ENCODE measurements at places on chromosomes 1 and 21. TPM values are rescaled to one million over a fixed set of nuclear protein-coding genes. Genes with fewer than 3 reads are reported as not detected.

TMEM125 gene
- total RNA-seq, result not detected

FNDC5 gene
- total RNA-seq, result 0.37 TPM

TP53BP2 gene
- total RNA-seq, result 58.9 TPM

CYP4A11 gene
- total RNA-seq, result not detected

SPRR1A gene
- not detected for total RNA-seq

PRKAB2 gene
- 22.4 TPM for total RNA-seq
